ENCODE measurements at places on chromosomes 5 and 9.

DNA sequence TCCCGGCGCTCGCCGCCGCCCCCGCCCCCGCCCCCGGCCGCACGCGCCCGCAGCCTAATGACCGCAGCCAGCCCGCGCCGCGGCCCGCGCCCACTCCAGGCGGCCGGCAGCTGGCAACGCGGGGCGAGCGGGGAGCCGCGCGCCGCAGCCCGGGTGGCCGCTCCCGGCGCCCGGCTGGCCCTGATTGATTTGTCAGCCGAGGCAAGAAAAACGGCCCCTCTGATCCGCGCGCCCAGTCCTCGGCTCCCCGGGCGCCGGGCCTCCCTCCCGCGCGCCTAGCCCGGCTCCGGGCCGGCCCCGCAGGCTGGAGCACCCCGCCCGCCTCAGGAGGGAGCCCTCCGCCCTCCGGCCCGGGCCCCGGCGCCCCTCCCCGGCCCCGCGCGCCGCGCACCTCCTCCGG, 11.9 kb upstream of the LHX2 start:
- DNase-seq: no peak

- DNase-seq: no peak
These were observed 3.8 kb upstream of the CCDC192 start for GRCh38 chr5:127699416-127699815.

DNA sequence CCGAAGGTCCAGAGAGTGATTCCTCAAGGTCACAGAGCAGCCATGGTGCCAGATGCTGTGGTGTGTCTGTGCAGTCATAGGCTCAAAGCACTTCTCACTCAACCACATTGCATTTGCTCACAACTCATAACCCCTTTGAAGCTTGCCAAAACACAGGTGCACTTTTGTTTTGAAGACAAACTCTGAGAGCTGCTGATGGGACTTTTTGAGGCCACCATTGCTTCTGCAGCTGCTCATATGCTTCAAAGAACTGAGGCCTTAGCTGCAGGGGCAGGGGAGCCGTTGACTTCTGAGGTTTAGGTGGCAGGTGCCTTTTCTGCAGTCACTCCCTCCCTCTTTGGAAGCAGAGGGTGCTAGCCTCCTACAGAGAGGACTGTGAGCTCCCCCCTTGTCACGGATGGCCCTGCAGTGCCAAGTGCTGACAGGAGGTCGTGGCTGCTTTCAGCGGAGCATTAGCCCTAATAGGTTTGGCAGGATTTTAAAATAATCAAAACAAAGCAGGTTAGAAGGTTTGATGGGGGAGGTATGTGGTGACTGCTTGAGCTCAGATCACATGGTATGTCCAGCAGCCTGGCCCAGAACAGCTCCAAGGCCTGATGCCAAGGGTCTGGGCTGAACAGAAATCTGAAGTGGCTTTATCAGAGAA, 232.1 kb downstream of the MAN2A1 start:
- no peak for DNase-seq

DNA sequence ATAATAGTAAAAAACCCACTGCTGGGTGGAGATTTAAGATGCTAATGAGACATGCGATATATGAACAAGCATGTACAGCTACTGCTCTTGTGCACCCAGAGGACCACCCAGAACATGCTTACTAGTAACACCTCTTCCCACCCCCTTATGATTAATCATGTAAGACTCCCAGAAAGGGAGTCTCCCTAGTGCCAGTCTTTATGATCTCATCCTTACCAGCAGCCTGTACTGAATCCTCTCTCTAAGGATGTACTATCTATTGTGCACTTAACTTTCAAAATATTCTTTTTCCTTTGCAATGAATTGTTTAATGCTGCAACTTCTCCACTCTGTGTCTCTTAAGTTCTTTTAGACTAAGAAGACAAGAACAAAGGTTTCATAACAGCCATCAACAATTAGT, 9.1 kb upstream of the MAT2B start:
- DNase-seq: no peak

GRCh38 chr5:82491397-82491796, 213.2 kb upstream of the RPS23 start:
- DNase-seq: no peak

- no peak for DNase-seq
These were observed 26.1 kb upstream of the IFNK start for GRCh38 chr9:27497883-27498417.
